ENCODE measurements at places on chromosomes 13 and 19.

DNA sequence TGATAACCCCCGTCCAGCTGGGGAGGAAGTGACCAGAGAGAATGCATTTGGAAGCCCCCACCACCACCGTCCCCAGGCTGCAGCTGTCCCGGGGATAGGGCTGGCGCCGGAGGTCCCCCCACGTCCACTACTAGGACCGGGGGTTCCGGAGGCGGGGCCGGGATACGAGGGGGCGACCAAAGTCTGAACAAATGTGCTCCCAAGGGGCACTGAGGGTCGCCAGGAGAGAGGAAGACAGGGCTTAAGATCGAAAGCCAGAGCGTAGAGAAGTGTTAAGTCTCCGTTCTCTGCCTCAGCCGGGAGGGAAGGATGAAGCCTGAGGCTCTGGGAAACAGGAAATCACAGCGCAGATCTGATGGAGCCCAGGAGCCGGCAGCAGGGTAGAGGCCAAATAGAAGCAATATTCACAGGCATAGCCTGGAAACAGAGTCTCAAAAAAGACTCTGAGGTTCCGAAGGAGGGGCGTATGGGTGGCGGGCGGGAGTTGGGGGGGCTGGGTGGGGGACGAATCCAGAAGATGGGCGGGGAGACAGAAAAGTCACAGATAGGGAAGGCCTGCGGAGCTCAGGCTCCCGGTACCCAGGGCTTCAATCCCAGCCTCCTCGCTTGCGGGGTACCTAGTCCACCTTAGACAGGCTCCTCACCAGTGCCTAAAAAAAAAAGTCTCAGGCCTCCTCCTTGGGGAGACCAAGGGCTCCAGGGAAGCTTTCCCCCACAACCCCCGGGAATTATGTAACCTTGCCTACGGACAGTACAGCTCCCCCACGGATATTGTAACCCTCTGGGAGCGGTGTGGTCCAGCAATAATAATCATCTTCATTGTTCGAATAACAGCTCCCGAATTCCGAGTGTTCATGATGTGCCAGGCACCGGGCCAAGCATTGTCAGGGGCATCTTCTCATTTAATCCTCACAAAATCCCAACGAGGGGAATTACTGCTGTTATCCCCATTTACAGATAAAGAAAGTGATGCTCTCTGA, 1.1 kb upstream of the ERF start:
- peak; percentile 87 for DNase-seq

DNA sequence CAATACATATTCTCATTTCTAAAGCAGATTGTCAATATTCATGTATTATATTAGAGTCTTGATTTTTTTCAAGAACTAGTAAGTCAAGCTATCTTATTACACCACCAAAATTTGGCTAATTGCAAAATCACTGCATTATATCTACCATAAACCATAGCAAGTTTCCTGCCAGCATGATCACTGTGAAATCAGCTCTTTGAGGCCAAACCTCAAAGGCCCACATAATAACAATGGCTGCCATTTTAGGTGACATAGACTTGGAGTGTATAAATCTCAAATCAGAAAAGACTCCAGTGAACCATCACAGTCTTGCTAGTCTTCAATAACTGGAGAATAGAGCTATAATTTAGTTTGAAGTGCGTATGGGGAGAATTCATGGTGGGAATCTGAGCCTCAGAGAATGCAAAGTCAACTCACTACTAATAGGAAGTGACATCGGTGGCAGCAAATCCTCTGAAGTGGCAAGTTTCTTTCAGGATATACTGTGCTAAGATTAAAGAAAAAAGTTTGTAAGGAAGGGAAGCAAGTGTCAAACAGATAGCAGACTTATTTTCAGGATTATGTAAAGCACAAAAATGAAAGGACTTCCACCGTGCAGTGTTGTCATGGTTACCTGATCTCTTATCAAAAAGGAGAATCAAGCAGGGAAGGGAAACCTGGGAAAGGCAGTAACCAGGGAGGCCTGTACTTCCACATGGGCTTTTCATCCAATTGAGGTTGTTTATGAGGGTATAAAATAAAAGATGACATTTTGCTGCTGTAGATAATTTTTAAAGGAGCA, 117.4 kb upstream of the FNDC3A start:
- no peak for DNase-seq

DNA sequence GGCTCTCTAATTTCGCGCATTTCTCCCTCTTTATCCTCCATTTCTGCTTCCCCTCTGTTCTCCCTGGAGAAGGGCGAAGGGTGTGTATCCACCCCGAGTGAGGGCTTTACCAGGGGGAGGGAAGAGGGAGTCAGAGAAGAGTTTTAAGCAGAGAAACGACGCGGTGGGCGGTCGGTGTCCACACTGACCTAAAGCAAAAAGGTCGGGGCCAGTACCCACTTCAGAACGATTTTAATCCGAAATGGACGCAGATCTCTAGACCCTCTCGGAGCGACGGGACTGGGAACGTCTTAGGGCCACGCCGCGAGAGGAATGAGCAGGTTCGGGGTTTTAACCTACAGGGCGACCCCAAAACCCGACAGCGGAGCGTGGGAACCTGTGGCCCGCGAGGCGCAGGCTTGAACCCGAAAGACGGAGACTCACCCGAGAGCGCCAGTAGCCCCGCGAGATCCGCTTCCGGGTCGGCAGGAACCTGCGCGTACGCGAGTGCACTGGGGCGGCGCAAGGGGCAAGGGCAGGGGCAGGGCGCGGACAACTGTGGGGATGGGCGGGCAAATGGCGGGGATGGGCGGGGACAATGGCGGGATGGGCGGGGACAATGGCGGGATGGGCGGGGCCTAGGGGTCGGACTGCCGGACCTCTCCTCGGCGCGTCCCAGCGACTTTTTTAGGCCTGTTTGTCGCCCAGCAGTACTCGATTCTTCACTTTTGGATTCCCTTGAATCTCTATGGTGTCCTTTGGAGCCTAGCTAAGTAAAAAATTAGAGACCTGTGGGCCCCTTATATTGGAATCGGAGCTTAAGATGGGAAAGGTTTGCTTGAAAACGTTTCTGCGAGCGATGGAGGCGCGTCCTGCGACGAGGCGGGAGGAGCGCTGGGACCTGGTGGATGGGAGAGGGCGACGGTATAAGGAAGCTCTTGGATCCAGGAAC, at the start of gene ZNF677:
Gene ZNF677, minus strand, starts transcription at position 463 of the 931 bp plus-strand sequence. CDS start 3,323 bp downstream, outside the sequence.
- peak; percentile 97 for DNase-seq

GRCh38 chr13:20121159-20121525, 39.7 kb downstream of the GJA3 start:
- DNase-seq = no peak

GRCh38 chr19:35789978-35790944, 14.9 kb downstream of the ARHGAP33 start:
- no peak for DNase-seq

DNA sequence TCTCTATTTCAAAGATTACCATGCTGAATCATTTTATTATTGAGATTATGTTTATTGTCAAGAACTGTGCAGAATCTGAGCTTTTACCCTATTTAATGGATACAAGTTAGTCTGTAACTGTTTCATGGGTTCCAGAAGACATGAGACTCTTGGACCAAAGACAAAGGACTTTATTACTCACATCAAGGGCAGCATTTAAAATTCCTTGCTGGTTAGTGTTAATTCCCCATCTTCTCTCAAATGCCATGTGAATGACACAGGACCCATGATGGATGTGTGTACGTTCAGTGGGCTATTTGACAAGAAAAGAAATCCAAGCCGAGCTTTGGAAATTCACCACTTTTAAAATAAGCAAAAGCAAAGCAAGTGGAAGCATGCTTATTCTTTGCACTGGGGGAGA, 139.9 kb downstream of the PCDH20 start:
- DNase-seq = no peak

GRCh38 chr19:33499248-33499647, 22.3 kb downstream of the PEPD start:
- DNase-seq = no peak

DNA sequence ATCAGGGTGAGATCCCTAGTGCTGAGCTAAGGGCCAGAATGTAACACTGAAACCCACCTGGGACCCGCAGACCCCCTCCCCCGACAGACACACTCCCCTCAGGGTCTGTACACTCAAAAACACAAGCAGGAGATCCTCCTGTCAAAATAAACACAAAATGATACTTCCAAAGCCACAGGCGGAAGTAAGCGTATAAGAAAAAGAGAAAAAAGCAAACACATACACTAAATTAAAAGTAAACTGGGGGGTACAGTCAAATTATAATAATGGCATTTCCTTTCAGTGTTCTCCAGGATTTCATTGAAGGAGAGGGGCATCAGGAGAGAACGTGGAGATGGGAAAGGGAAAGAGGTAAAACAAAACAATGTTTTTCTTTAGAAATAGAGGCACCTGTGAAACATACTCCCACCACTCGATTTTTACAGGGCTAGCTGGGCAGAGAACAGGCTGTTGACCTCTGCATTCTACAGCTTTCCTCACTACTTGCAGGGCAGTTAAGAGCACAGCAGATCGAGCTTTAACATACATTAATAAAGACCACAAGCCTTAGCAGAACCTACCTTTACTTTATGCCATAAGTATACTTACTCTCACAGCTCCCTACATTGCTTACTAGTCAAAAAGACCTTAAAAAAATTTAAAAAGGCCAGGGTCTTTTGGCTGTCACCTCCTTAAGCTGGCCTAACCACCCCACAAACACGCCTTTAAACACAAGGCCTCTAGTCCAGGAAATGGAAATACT, 5.3 kb downstream of the ZIC5 start:
- DNase-seq = no peak

GRCh38 chr19:40936755-40937154, 54.3 kb upstream of the CYP2B6 start:
- no peak for DNase-seq

GRCh38 chr13:104900191-104900817, 1635.2 kb downstream of the EFNB2 start:
- DNase-seq = no peak

GRCh38 chr13:78758549-78758948, 99.6 kb upstream of the OBI1 start:
- DNase-seq = no peak

GRCh38 chr13:42847891-42848663, 66.7 kb downstream of the FAM216B start:
- DNase-seq = no peak

DNA sequence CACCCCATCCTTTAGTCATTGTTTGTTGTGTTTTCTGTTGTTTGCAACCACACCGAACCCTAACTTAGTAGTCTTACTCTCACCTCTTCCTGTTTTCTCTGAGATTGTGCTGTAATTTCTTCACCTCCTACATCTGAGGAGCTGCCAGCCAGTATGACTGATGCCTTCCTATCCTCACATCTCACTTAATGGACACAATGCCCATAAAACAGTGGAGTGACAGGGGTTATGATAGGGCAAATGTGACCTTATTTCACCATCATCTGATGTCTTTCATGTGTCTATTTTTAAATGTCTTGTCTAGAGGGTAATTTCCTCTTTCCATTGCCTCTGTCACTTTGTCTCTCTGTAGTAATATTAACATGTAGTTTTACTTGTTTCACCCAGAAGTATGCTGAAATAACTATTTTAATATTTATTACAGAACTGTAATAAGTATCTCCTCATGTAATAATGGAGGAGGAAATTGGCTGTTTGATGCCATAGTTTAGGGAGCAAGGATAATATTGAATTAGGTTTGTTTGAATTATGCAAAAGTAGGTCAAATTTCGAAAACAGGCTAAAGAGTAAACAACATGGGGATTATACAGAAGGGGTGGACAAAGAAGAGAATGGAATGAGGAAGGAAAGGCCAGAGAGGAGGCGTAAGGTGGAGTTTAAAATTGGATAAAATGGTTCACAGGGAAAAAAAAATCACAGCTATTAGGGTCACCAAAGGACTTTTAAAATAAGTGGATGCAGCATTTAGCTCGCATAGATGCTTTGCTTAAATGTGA, 103.5 kb upstream of the SPRY2 start:
- DNase-seq = no peak

GRCh38 chr13:74575729-74576125, 441.5 kb upstream of the KLF12 start:
- DNase-seq = peak; percentile 96

- DNase-seq = no peak
These were observed 16.6 kb upstream of the LRCH1 start for GRCh38 chr13:46536341-46536740.

GRCh38 chr19:3506384-3507340, 551 bp downstream of the FZR1 start:
- no peak for DNase-seq

- no peak for DNase-seq
These were observed 493 bp upstream of the PDE4A start for GRCh38 chr19:10419646-10420443.

- DNase-seq = no peak
These were observed 47.2 kb downstream of the ZAR1L start for GRCh38 chr13:32267836-32268439.

DNA sequence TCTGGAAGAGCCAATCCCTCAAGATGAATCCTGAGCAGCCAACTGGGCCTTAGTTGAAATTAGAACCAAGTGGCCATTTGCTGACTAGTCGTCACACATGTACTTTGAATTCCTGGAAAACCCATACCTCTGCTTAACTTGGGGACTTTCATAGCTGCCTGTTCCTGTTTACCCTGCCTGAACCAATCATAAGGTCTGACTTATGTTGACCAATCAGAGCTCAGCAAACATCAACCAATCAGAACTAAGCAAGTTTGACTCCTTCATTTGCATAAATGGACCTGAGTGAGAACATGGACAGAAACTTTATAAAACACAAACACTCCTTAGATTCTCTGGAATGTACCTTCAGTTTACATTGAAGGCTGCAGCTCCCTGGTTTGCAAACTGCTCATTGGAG, 50.8 kb downstream of the LATS2 start:
- DNase-seq = no peak

DNA sequence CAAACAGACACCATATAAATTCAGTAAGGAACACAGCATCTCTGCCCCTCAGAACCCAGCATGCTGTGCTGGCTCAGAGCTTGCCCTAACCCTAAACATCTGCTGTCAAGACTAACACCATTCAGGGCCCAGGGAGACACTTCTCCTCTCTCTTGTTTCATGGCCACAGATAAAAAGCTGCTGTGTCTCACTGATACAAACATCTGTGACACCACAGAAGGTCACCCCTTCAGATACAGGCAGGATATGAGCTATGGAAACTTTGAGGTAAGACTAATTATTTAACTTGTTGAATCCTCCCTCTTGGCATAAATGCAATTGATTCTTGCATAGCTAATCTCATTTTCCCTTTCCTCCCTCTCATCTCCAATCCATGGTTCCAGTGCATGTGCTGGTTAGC, 61.6 kb upstream of the GPR12 start:
- no peak for DNase-seq

- DNase-seq = no peak
These were observed 392.6 kb downstream of the SLITRK5 start for GRCh38 chr13:88063741-88064140.

DNA sequence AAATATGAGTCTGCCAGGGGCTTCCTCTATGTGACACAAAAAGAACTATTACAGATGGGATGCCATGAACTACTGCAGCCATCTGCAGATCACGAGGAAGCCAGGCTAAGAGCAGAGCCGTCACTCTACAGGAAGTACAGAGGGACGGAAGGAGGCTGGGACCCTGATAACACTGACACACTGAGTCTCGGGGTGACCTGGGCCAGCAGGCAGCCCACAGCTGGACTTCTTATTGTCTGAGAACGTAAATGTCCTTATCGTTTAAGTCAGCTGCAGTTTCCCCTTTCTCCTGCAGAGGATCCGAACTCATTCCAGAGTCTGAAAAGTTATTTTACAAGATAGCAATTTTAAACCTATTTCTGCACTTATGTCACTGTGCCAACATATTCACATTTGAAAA, 20.7 kb downstream of the PARP4 start:
- DNase-seq = no peak
